Astrocyte of the hippocampus (primary cell): ENCODE measurements at places on chromosomes 6 and 20.

- no peak for DNase-seq
Observed at GRCh38 chr6:14451594-14452374, 334.2 kb downstream of the CD83 start.

DNA sequence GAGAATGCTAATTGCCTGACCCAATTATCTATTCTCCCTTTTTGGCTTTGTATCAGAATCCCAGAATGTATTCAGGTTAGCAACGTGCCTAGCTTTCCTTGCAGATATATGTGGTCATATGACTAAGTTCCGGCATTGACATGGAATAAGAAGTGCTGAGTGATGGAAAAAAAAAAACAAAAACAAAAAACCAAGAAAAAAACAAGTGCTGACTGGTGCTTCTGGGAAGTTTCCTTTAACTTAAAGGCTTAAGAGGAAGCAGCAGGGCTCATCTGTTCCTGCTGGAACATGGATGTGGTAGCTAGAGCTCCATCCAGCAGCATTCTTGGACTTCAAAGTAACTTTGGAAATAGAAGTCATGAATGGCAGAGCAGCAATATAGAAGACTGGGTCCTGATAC lies 10.4 kb upstream of the RPF2 start:
- peak; percentile 7 for DNase-seq

- no peak for DNase-seq
Observed at GRCh38 chr6:13467216-13467600, 20.2 kb downstream of the GFOD1 start.

DNA sequence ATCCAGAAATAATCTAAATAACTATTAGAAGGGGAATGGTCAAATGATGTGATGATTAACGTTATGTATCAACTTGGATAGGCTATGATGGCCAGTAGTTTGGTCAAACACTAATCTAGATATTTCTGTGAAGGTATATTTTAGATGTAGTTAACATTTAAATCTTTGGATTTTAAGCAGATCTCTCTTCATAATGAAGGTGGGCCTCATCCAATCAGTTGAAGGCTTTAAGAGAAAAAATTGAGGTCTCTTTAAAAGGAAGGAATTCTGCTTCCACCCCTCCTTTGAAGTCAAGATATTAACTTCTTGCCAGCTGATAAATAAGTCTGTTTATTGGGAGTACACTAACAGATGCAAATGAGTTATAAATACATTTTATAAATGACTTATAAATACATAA lies 760.0 kb upstream of the SLC35B3 start:
- DNase-seq: no peak

- DNase-seq: no peak
Observed at GRCh38 chr20:45318386-45318939, 10.4 kb upstream of the MATN4 start.

DNA sequence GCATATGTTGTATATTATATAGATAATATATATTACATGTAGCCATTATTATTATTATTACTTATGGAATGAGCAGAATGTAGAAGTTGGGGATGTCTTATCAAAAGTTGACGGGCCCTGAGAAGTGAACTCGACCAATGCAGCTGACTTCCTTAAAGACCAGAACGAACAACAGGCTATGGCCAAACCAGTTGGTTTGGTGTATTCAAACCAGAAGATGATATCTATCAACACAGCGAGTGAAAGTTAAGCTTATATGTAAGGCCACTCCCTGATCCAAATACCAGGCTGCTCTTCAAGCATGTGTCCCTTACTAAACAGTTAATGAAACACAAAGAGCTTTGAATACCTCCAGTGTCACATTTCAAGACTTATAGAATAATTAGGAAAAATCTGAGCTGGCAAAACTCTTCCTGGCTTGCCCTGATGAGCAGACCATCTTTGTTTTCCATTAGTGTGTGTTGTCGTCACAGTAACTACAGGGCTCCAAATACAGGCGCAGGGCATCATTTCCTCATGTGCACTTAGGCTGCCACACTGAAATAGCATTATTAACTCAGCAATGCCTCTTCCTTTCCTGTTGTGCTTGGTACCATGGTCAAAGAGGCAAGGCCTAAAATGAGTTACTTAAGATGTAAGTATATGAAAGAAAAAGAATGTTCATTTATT lies 6.6 kb downstream of the FILIP1 start:
- DNase-seq: no peak

- DNase-seq: no peak
Observed at GRCh38 chr6:37202788-37203491, 33.0 kb downstream of the PIM1 start.

- peak; percentile 24 for DNase-seq
Observed at GRCh38 chr6:21808551-21809242, 215.1 kb downstream of the SOX4 start.

DNA sequence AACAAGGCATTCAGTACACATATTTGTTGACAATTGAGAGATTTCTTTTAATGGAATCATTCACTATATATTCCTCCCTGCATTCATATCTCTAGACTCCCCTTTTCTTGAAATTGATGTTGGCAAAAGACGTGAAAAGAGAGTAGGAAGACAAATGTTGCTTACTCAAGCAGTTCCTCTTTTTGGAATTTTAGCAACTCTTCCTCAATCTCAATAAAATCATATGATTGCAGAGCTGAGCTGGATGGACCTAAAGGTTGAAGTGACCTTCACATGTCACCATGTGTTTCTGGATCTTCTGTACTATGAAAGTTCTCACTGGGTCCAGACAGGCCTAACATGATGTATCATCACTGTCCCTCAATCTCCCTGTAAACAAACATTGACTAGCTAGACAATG lies 18.6 kb downstream of the ADGRF1 start:
- DNase-seq: no peak

- DNase-seq: no peak
Observed at GRCh38 chr6:46888578-46888977, 33.2 kb downstream of the ADGRF5 start.

DNA sequence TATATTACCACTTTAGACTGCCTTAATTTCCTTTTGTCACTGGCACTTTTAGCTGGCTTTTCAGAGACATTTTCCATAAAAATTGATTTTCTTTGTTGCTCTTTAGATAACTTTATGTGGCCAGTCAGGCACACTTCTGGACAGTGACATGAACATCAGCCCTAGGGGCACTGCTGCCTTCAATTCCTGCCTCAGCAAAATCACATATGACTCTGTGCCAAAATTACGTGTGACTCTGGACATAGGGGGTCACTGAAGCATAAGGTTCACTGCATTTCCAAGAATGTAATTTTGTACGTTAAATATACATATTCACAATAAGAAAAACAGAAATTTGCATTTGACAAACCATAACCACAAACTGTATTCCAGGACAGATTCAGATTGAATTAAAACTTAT lies 66.5 kb downstream of the ESF1 start:
- DNase-seq: no peak

GRCh38 chr6:108897371-108897770 lies 49.1 kb downstream of the ARMC2 start:
- peak; percentile 73 for DNase-seq

- DNase-seq: peak; percentile 75
Observed at GRCh38 chr20:11001764-11002540, 328.2 kb upstream of the JAG1 start.

DNA sequence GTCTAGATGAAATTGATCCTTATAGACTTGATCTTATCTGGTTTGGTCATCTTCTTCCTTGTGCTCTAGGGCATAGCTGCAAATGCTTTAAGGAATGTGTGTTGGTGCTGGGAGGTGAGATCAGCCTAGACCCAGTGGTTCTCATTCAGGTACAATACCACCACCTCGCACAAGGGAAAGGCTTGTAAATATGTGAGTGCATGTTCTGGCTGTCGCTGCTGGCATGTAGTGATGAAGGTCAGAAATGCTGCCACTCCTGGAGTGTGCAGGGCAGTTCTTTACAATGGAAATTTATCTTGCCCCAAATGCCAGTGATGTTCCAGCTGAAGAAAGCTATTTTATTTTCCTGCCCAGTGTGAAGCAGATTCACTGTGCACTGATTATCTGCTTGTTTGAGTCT lies 900.9 kb downstream of the QKI start:
- no peak for DNase-seq

GRCh38 chr6:105824732-105825131 lies 261.4 kb upstream of the PRDM1 start:
- DNase-seq: no peak

GRCh38 chr20:4252005-4252404 lies 236.6 kb upstream of the RNF24 start:
- DNase-seq: no peak

GRCh38 chr6:122810189-122810588 lies 21.1 kb downstream of the SMPDL3A start:
- no peak for DNase-seq

GRCh38 chr20:37896932-37897548 lies 5.9 kb upstream of the VSTM2L start:
- peak; percentile 76 for DNase-seq

- DNase-seq: no peak
Observed at GRCh38 chr6:132865829-132866228, 51.5 kb downstream of the RPS12 start.

GRCh38 chr6:69775585-69775849 lies 21.3 kb downstream of the LMBRD1 start:
- no peak for DNase-seq

DNA sequence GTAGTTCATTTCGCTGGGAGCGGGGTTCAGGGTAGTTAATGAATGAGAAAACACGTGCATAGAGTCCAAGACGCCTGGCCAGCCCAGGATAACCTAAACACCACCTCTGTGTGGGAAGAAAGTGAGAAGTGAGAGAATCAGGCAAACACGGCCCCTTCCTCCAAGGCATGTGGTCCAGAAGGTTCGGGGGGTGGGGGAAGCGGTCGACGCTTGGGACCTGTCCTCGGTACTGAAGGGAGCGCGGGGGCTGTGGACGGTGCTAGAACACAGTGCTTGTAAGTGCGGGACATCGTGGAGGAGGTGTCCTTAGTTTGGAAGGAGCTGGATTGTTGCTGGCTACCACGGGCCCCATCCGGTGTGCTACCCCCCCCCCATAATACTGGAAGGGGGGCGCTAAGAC lies 1.7 kb upstream of the VSTM2L start:
- no peak for DNase-seq

DNA sequence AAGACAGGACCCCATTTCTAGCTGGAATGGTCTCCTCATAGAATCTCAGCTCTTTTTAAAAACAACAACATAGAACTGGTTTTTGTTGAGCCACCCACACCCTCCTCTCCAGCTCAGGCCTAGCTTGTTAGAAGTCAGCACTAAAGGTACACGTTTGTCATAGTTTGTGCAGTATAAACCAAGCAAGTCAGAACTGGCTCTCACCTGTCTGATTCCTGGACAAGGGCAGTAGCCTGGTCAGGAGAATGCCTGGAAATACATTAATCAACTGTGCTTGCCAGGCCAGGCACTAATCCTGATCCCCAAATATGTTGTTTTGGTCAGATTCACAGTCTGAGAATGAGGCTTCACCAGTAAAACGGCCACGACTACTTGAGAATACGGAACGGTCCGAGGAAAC lies 296.7 kb downstream of the ZFAND3 start:
- DNase-seq: no peak

GRCh38 chr6:38671885-38672467 lies 31.0 kb downstream of the GLO1 start:
- DNase-seq: peak; percentile 76

DNA sequence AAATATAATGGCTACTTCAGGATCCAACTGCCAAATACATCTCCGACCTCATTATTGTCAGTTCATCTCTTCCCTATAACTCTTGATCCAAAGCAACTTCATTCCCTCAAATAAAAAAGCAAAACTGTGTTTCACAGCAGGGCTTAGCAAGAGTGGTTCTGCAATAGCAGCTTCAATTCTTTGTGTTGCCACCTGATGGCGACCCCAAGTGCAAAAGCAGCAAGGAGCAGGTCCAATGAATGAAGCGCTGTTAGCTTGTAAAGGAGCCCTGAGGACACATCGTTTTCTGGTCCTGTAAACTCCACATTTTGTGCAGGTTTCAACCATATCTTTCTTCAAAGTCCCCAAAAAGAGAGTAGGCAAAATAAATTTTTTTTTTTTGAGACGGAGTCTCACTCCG lies 19.6 kb downstream of the RTN4IP1 start:
- peak; percentile 57 for DNase-seq

GRCh38 chr6:16883414-16883813 lies 122.2 kb upstream of the ATXN1 start:
- peak; percentile 17 for DNase-seq

DNA sequence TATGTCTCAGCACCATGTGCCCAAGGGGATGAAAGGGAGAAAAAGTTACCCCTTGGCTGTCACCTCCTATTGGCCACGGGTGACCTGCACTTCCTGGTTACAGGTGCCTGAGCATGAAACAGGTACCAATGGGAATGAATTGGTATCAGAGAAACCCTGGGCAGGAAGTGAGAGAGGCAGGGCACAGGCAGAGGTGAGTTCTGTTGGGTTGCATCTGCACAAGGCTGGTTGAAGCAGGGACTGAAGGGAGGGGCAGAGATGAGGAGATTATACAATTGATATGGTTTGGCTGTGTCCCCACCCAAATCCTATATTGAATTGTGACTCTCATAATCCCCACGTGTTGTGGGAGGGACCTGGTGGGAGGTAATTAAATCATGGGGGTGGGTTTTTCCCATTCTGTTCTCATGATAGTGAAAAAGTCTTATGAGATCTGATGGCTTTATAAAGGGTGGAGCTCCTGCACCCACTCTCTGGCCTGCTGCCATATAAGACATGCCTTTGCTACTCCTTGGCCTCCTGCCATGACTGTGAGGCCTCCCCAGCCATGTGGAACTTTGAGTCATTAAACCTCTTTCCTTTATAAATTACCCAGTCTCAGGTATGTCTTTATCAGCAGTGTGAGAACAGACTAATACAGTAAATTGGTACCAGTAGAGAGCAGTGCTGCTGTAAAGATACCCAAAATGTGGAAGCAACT lies 291.8 kb downstream of the LRFN2 start:
- DNase-seq: peak; percentile 16

DNA sequence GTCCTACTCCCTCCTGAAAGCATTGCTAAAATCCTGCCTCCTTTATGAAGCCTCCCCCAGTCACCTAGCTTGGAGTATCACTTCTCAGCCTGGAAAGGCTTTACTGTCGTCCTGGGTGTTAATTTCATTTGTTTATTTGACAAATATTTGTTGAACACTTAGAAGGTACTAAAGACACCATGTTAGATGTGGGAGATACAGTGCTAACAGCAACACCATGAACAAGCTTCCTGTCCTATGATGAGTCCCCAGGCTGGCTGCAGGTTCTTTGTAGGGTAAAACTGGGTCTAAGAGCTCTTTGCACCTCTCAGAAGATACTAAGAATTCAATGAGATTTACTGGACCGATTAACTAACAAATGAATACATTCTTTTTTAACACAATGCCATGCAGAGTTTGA lies 109.2 kb upstream of the TMEM170B start:
- peak; percentile 29 for DNase-seq
